ENCODE measurements at places on chromosomes 7 and 10.

- DNase-seq: no peak
These were observed 7.1 kb downstream of the SPOCK2 start for GRCh38 chr10:72081210-72081609.

DNA sequence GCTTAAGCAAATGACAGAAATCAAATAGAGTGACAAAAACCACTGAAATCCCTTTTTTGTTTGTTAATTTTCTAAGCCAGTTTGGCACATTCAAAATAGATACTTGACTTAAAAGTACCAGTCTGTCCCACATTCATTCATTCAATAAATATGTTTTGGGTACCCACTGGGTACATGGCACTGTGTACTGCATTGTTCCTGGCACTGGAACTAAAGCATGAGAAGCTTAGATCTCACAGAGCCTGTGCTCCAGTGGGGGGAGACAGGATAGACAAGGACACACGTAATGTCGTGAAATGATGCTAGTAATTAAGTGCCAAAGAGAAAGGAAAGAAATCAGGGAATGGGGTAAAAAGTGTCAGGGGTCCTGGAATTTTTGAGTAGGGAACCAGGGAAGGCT lies 13.0 kb downstream of the MTURN start:
- no peak for DNase-seq

GRCh38 chr10:118472415-118473304 lies 122.8 kb downstream of the PRLHR start:
- no peak for DNase-seq

DNA sequence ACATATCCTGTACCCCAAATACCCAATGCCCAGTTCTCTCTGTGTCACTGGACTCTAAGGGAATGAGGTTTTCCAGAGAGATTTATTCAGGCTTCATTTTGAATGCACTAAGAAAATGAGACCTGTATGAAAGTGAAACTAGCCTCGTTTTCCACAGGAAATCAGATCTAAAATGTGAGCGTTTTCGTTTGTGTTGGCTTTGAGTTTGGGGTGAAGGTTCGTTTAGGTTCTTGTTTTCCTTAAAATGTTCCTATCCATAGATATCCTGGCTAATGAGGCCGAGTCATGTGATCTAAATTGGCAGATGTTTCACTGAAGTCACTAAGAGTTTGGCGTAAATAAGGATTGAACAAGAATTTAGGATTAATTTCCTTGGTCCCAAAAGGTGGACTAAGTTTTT lies 90.9 kb upstream of the BMPER start:
- DNase-seq: no peak

GRCh38 chr10:29667191-29667590 lies 32.4 kb upstream of the SVIL start:
- DNase-seq: no peak
